Activated T-helper 17 cell treated with anti-CD3 and anti-CD28 coated beads, Interleukin-2, amount 50 U/mL, for 72 hours (primary cell): ENCODE measurements at places on chromosomes 5 and 9. TPM values are rescaled to one million over a fixed set of nuclear protein-coding genes. Genes with fewer than 3 reads are reported as not detected.

Gene PTGES
- not detected for total RNA-seq

Gene FSD1L
- total RNA-seq, result 4.6 TPM

Gene OMD
- not detected for total RNA-seq

Gene CA9
- total RNA-seq, result 31.7 TPM

Gene NIPAL4
- total RNA-seq, result 0.65 TPM
